Stimulated activated CD4-positive, alpha-beta T cell treated with anti-CD3 and anti-CD28 coated beads, Interleukin-4, amount 100 ng/mL, for 4 hours (primary cell): ENCODE measurements at places on chromosomes 3 and 15.

DNA sequence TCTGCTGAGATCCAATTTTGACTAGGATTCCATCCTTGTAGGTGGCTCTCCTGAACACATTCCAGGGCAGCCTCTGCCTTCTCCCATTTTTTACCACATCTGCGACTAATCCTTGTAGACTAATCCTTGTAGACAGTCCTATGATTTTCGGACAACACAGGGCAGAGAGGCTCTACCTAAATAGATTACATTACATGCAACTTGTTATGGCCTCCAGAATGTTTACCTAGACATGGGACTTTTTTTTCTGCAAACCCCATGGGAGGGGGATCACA, 239.3 kb upstream of the WNT5A start:
- DNase-seq: no peak

DNA sequence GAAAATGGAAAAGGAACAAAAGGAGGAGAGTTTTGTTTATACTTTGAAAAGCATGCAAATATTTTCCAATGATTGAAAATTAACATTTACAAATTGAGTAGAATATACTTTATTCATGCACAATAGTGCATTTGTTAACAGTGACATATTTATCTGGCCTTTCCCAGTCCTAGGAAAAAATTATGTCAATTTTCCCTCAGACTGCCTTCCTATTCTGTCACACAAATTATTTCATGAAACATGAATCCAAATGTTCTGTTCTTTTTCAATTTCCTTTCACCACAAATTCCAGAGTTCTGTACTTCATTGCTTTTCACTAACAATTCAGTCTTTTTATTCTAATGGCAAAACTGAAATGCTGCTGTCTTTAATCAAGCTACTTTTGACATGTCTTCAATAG, 945.1 kb downstream of the ROBO1 start:
- DNase-seq: no peak

DNA sequence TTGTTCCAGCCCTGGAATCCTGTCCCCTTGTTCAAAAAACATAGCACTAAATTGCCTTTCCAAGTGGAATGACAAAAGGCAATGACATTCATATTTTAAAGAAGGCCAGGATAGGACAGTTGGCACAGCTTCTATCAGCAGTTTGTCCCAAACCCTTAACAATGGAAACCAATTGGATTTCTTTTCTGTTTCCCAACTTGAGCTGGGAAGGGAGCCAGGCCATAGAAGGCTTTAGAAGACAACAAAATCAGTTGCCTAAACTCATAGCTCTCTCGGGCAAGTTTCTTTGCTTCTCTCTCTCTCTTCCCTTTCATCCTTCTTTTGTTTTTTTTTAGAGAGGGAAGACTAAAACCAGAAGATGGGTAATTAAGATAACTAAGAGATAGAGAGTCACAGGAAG, 227.7 kb upstream of the TPRG1 start:
- no peak for DNase-seq

- DNase-seq: no peak
Observed at GRCh38 chr3:102936511-102937045, 501.8 kb downstream of the ZPLD1 start.

DNA sequence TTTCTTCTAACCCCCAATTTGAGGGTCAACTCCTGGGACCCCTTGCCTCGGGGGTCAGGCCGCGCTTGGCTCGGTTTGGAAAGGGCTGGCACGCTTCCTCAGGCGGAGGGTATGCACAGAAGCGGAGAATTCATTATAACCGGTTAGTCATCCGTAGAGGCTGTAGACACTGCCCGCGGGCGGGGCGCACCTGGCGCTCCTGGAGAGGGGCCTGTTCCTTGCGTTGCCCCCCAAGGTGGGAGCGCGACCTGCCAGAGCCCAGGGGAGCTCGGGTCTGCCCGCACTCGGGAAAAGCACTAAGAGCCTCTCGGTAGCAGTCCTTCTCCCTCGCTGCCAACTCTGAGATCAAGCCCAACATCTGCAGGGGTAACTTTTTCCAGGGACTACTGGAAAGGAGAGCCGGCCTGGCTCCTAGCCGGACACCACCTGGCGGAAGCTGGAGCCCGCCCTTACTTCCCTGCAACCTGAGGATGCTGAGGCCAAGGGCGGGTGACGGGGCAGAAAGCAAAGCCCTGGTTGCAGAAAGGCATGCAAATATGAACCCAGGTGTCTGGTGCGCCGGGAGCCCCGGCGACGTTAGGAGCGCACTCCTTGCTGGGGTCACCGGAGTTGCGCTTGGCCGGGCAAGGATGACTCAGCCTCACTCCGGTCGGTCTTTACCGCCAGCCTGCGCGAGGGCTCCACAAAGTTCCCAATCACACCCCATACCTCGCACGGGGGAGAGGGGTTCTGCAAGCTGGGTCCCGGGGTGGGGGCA, 1.5 kb upstream of the CACNA2D3 start:
- DNase-seq: no peak

- DNase-seq: no peak
Observed at GRCh38 chr3:63438826-63439371, 160.8 kb downstream of the SYNPR start.

DNA sequence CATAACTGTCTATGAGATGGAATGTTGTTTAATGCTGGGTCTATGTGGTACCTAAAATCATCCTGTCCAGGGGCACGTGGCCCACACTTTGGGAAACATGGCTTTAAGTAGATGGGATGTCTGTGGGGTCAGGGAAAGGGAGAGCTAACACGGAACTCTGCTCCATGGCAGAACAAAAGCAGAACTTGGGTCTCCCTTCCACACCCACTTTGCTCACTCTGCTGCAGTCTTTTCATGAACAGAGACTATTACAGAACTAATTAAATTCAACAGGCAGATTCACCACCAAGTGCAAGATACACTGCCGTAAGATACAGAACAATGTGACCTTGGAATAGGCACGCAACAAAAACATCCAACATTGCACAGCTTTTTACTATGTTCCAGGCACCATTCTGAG, 28.2 kb downstream of the POPDC2 start:
- no peak for DNase-seq

GRCh38 chr3:61819861-61820260, 258.5 kb downstream of the PTPRG start:
- DNase-seq: no peak

DNA sequence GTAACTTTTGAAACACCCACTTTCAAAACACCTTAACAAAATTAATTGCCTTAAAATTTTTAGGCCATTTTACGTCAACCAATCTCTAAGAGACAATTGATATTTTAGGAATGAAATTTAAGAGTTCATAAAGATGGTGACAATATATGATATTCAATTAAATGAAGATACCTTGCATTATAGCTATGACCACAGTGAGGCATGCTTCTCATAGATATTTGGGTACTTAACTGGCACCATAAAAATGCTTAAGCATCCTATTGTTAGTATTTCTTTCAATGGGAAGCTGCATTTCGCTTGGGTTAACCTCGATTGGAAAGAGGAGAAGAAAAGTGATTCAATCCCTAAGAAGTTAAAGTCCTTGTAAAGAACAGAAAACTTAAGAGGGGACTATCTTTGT, 209.0 kb downstream of the GAP43 start:
- no peak for DNase-seq

- no peak for DNase-seq
Observed at GRCh38 chr15:59687836-59688235, 1.3 kb downstream of the BNIP2 start.

- no peak for DNase-seq
Observed at GRCh38 chr15:45155739-45156138, 25.9 kb downstream of the DUOX1 start.

GRCh38 chr3:58261954-58262666, 24.5 kb downstream of the ABHD6 start:
- DNase-seq: no peak

GRCh38 chr3:108940568-108941263, 13.0 kb downstream of the GUCA1C start:
- DNase-seq: no peak

- DNase-seq: no peak
Observed at GRCh38 chr3:146308682-146309081, 57.8 kb upstream of the PLSCR4 start.

DNA sequence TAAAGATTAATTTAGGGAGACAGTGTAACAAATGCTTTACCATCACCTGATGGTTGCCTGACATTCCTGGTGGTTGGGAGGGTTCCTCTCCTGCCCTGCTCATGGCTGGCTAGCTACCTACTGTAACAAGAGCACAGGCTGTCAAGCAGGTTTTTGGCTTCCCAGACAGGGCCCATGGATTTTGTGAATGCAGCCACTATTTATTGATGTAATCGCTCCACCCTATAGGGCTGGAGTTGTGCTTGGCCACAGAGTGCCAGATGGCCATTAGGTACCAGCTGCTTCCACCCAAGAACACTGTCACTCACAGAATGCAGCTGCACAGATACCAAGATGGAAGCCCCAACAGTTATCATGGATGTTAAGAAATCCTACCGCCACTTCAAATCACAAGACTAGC, 31.0 kb upstream of the KLHL25 start:
- no peak for DNase-seq

GRCh38 chr3:98784666-98785600, 21.8 kb downstream of the ST3GAL6 start:
- DNase-seq: no peak

GRCh38 chr3:133788024-133788423, 17.6 kb upstream of the SRPRB start:
- no peak for DNase-seq

DNA sequence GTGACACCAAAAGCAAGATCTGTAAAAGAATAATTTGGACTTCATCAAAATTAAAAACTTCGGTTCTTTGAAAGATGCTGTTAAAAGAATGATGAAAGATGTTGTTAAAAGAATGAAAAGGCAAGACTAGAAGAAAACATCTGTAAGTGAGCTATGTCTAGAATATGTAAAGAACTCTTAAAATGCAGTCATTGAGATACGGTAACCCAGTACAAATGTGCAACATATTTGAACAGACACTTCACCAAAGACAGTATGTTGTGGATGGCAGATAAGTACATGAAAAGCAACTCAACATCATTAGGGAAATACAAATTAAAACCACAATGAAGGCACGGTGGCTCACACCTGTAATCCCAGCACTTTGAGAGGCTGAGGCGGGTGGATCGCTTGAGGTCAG, 139.5 kb downstream of the LRIG1 start:
- no peak for DNase-seq

GRCh38 chr15:27671819-27672437, 427.2 kb downstream of the OCA2 start:
- no peak for DNase-seq

DNA sequence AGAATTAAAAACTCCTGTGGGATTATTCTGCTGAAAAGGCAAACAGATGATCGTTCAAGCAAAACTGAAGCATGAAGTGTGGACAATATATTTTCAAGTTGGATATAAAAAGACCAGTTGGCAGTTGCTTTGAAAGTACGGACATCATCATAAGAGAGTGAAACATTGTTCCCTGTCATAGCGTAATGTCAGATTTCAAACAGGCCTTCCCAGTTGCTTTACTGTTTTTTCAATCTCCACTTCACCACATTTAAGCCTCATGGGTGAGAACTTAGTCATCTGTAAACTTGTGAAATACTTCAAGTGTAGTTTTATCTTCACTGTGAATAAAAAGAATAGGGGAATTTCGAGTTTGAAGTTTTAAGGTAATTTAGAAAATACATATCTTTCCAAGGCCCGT, 435.1 kb upstream of the CNTN3 start:
- no peak for DNase-seq

DNA sequence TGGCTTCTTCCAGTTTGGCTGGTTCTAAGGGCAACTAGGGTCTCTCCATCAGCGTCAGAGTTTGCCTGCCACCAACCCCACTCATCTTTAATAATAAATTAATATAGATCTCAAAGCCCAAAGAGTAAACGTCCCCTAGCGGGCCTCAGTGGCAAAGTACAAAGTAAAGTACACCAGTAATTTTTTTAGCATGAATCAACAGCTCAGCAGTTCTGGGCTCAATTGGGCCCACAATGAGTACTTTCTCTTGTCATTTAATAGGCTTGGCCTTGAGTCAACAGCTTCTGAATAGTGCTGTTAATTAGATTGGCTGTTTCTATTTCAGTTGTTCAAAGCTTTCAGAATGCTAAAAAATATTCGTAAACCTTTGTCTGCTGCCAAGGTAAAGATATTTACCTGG, 89.0 kb upstream of the PFN2 start:
- no peak for DNase-seq

- no peak for DNase-seq
Observed at GRCh38 chr3:71684046-71684756, 41.0 kb downstream of the EIF4E3 start.

DNA sequence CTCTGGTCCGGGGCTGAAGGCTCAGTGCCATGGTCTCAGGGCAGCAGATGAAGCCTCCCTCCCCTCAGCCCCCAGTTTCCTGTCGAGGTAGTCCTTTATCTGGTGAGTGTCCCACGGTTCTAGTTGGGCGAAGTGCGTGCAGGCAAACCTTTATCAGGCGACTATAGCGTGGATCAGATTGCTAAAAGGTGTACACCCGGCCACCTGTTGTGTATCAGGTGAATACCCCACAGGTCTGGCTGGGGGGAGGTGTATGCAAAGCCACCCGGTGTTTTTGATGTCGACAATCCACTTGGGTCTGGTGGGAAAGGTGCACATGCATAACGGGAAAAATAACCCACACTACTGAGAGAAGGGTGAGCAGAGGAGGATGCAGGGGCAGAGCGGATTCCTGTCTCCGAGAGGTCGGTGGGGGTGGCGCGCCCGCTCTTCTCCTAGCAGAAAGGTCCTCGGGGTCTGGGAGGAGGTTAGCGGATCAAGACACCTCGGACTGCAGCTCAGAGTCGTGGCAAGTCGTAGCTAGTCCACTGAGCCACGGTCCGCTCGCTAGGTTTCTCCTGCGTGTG, 507 bp downstream of the SLC12A6 start:
- peak; percentile 16 for DNase-seq

DNA sequence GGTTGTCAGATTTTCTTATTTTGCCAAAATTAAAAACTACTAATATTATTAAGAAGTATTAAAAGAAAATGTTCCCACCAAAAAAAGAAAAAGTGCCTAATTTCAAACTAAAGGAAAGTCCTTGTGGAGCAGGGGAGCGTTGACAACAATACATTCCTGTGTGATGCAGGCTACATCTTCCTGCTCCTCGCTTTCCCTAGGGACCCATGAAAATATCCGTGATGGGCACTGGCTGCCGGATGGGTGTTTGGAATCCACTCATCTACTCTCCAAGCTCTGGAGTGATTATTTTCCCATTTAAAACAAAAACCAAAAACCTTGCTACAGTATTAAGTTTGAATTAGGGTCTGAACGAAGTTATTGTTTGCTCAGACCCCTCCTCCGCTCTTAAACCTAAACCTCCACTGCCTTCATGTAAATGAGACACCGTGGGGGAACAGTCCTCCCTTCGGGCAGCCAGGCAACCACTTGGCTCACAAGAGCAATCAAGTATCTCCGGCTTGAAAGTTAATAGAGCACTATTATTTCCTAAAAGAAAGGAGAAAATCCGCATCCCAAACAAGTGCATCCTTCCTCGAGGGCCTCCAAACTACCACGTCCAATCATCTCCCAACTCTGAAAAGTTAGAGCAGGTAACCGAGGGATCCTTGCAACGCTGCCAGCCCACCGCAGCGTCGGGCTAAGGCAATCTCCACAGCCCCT, 1.5 kb downstream of the ITGB5 start:
- no peak for DNase-seq

GRCh38 chr3:51948016-51948580, 5.9 kb downstream of the PARP3 start:
- DNase-seq: no peak

- no peak for DNase-seq
Observed at GRCh38 chr15:64004056-64004455, 42.2 kb downstream of the DAPK2 start.

GRCh38 chr3:66803721-66804695, 194.1 kb upstream of the KBTBD8 start:
- DNase-seq: no peak
